Activated T-helper 1 cell treated with anti-CD3 and anti-CD28 coated beads, Interleukin-2, amount 50 U/mL, for 16 hours (primary cell): ENCODE measurements at places on chromosomes 4 and X.

DNA sequence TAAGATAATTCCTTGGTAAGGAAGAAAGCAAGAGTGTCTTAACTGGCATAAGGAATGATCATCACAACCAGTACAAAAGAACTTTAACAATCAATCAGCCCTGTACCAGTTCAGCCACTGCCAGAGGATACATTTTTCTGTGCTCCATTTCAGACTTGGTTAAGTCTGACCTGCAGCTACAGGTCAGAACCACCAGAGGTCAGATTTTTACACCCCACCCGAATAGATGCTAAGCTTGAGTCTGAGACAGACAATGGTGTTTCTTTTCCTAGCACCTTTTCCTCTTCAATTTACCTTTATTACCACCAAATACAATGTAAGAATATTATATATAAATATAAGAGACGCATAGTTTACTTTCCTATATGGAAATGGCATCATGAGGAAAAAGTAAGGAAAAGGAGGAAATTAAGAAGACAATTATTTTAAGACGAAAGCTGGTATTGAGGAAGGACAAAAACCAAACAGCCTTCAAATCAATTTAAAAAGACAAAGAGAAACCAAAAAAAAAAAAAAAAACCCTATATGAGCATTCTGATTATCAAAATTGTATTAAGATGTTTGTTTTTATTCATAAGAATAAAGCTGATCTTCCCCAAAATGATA, 215.3 kb upstream of the TTC29 start:
- DNase-seq, result no peak

DNA sequence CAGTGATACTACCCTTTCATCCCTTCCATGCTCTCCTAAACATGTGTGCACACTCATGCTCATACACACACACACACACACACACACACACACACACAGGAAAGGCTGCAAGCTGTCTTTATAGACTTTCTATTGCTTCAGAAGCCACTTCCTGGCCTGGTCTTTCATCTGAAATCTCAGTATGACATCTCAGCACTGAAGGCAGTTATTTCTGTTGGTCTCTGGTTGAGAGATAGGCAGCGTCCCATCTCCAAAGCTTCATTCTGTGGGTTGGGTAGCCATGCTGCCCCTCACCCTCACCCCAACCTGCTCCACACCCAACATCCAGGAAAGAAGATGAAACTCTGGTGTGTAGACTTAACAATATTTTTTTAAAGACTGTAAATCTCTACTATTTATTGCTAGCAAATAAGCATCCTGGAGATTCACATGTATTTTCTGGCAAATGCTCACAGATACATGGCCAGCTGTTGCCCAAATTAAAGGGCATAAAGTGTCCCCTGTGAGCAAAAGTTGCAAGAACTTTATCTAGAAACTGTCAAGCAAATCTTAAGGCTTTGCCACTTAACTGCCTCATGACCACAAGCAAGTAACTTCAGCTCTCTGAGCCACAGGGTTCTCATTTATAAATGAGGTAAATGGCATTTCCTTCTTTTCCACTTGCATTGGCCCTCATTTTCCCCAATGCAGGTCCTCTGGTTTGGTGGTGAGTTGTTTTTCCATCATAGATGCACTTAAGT, 189.8 kb upstream of the AFF2 start:
- DNase-seq, result peak; percentile 12

DNA sequence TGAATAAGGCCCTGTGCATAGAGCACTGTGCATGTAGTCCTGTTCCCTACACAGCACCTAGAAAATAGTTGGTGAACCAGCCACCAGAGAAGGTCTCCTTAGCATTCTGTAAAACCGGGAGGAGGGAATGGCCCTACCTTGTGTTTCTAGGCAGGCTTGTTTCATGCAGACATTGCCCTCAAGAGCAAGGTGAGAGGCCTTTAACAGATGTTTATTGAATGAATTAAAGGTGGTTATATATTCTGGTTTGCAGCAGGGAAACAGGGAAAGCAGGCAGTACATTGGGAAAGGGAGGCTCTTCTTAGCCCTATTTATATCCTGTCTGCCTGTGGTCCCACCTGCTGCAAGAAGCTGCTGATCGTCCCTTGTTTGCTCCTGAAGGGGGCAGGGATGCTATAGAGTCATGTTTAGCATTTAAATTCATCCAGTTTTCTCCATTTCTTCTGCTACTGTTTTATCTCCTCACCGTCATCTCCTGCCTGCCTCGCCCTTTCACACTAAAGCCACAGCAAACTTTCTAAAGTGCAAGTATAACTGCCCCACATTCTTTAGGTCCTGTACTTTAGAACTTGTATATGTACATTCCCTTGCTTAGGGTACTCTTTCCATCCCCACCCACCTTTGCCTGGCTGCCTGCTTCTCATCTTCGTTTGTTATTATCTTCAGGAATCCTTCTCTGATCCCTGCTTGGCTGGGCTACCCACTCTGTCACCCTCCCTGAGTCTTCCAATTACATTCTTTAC, 60.3 kb downstream of the EGF start:
- DNase-seq, result no peak

DNA sequence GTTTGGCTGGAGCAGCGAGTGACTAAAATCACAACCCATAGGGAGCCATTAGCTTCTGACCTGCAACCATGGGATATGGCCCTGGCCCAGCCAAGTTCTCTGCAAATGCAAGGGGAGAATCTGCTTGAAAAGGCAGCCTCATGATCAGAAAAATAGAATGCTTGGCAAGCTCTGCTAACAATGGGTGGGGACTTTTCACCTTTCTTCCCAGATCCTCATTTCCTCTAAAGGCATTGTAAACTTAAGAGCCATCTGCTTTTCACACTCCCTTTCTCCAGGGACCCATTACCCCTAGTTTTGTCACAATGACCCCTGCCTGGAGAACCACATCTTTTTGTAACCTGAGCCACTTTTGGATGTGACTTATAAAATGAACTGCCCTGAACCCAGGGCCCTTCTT, 104.3 kb downstream of the PARM1 start:
- no peak for DNase-seq

GRCh38 chr4:5683566-5683965, 24.8 kb downstream of the EVC2 start:
- no peak for DNase-seq

DNA sequence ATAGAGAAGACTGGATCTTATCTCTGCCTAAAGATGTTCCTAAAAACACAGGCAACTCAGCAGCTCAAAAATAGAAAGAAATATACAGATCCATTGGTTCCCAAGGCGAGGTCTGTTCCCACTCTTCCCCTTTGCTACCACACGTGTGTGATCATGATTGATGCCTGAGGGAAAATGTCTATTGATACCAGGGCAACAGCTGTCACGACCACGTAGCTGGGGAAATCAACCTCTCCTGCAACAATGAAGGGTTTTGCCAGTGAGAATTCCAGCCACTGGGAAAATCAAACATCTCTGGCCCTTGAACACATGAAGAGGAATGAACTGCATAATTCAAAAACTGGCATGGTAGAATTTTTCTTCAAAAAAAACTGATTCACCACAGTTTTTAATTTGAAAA, 131.0 kb upstream of the MAP3K15 start:
- DNase-seq, result no peak

GRCh38 chr4:158492391-158492790, 29.3 kb upstream of the RXFP1 start:
- DNase-seq, result no peak

- DNase-seq, result no peak
These were observed 97.9 kb downstream of the ARHGEF9 start for GRCh38 chrX:63686878-63687714.

GRCh38 chr4:147580396-147580795, 36.8 kb upstream of the TMEM184C start:
- no peak for DNase-seq

GRCh38 chr4:60683973-60684372, 516.2 kb upstream of the ADGRL3 start:
- no peak for DNase-seq

GRCh38 chr4:156053174-156053573, 99.5 kb upstream of the CTSO start:
- no peak for DNase-seq

- DNase-seq, result no peak
These were observed 38.1 kb upstream of the CD99L2 start for GRCh38 chrX:150936556-150936955.

DNA sequence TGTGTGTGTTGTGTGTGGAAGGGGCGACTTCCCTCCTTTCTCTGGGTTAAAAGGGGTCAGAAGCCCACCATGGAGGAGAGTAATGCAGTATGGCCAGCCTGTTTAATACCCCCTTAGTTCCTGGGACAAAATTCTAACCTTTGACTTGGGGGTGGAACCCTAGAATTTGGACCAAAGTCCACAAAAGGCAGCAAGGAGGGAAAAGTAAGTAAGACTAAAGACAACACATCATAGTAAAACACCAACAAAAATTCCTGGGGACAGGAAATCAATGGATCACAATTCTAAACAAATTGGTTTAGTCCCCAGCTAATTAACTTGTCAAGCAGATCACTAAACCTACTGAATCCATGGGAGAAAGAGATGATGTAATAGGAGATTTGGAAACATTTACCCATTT, 3.1 kb downstream of the AMOT start:
- DNase-seq, result no peak

GRCh38 chr4:98659106-98659592, 738 bp upstream of the TSPAN5 start:
- no peak for DNase-seq

DNA sequence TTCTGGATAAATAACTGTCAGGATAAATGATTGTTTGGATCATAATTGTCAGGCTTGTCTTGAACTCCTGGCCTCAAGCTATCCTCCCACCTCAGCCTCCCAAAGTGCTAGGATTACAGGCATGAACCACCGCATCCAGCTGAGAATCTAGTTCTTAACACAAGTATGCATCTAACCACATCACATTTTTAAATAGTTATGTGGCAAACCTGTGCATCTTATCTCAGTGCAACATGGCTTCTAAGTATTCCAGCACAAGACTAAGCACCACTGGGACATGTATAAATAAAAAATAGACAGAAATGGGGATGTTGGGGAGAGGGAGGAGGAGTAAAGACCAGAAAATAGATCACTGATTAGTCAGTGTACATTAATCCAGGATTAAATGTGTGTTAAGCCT, 74.7 kb upstream of the TBL1X start:
- DNase-seq, result no peak

GRCh38 chr4:145218251-145218650, 37.9 kb upstream of the OTUD4 start:
- DNase-seq, result no peak

DNA sequence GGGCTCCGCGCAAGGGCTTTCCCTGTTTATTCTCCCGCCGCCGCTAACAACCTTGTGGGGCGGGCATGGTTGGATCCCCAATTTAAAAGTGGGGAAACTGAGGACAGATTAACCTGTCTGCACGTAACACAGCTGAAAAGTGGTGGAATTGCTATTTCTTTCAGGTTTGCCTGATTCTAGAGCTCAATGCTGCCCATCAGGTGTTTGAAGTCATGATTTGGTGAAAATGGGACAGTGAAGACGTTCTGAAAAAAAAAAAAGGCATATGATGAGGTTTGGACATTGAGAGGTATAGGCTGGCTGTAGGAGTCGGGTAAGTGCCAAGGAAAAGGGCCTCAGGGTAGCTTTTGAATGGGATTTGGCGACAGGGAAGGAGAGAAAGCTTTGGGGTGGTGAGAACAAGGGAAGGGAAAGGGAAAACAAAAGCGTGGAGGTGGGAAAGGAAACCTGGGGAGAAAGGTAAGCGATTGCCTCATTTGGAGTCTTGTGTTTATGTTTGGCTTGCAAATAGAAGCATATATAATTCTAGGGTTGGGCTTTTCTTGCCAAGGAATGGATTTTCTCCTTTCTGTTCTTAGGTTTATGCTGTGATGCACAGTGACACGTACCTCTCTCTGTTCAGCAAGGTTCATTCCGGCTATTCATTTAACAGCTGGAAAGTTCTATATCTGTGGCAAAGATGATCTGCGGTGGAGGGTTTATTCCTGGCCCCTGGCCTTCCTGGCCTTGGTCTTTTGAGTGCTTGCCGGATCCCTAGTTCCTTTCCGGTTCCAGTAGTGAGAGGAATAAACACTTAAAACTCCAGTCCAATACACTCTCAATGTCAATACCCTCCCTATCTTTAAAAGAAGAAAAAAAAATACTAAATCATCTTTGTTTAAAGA, 2.4 kb upstream of the STIM2 start:
- DNase-seq, result no peak

- no peak for DNase-seq
These were observed 84.5 kb downstream of the HPGD start for GRCh38 chr4:174437749-174438148.

DNA sequence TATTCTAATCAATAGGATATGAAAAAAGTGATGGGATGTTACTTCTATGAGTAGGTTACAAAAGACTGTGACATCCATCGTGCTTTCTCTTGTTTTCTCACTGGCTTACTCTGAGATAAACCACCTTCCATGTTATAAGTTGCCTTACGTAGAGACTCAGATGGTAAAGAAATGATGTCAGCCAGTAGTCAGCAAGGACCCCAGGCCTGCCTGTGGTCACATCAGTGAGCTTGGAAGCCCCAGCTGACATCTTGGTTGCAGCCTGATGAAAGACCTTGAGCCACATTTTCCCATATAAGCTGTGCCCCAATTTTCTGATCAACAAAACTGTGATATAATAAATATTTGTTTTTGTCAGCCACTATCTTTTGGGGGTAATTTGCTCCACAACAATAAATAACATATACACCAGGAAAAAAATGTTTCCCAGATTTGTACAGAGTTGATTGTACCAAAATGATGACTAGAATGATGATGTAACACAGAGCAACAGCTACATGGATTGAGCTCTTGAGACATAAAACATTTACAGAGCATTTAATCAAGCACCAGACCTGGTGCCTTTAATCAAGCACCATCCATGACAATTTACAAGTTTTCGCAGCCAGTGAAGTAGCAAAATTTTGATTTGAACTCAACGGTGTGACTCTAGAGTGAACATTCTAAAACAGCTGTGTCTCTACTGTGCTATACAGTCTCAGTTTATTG, 11.2 kb upstream of the DCAF12L2 start:
- DNase-seq, result no peak

- DNase-seq, result no peak
These were observed 113.1 kb downstream of the SHROOM4 start for GRCh38 chrX:50700921-50701320.

- no peak for DNase-seq
These were observed 7.3 kb downstream of the NKX1-1 start for GRCh38 chr4:1398681-1399507.

GRCh38 chr4:6621556-6621927, 18.9 kb upstream of the MRFAP1 start:
- no peak for DNase-seq

DNA sequence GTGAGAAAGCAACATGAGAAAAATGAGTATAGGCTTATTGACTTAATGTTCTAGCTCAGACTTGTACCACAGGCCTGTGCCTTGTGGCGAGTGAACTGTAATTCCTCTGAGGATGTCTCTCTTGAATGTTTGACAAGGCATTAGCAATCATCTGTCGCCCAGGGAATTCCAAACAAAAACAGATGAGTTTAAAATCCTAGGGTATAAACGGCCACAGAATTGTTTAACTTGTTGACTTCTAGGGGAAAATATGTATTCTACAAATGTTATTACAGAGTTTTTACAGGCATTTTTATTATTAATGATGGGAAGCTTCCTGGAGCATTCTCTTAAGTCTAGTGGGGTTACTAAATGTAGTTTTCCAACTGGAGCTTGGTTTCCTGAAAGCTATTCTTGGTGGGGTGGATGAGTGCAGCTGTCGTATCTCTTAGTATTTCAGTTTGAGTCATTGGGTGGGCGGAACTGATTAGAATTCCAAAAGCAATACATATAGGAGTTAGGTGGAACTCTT, 40.6 kb downstream of the ARHGAP10 start:
- no peak for DNase-seq
